ENCODE measurements at places on chromosomes 1 and 21.
A peak's percentile ranks its signal among the peaks of the same experiment; 100 is the strongest.

DNA sequence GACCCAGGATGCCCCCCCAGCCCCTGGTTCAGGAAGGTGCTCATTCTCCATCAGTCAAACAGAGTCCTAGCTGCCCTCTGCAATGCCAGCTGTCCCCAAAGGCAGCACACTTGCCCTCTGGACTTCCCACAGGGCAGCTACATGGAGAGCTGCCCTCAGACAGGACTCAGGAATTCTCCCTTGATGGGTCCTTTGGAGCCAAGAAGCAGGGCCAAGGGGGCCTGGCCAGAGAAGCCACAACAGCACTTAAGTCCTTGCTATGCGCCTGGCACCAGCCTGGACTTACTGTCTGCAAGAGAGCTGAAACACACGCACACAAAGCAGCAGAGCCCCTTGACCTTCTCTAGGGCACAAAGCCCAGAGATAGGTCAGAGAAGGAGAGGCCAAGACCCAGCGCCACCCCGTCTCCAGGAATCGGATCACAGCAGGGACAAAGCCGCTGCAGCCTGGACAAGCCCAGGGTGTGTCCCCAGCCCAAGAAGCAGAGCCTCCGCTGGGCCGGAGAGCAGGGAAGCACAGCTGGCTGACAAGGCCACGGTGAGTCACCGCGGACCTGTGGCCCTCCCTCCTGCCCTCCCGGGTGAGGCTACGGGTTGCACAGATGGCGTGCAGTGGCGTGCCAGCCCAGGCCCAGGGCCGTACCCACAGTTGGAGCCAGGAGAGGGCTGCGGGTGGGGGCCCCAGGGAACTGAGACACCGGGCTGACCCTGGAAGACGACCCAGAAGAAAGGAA, 1.7 kb downstream of the WNT9A start:
- no peak for DNase-seq

DNA sequence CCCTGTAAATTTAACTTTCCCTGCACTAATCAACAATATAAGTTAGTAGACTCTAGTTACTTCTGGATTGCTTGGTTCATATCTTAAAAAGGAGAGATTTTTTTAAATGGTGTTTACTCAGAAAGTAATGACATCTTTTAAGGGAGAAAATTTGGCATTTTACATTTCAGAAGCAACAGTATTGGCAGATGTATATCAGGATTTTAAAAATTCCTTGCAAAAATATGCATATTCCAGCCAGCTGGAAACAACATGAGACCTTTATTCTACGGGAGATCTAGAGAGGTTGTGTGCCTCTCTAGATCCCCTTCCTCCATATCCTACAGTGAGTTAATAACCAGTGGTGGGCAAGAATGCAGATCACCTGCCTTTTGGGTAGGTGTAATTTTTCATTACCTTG, 848.2 kb downstream of the USP25 start:
- no peak for DNase-seq

- DNase-seq: peak; percentile 26
Measured at GRCh38 chr1:181179987-181180365, 91.5 kb downstream of the IER5 start.

GRCh38 chr1:90993245-90993644, 28.6 kb downstream of the ZNF644 start:
- DNase-seq: no peak

GRCh38 chr1:5885471-5886139, 106.6 kb downstream of the NPHP4 start:
- no peak for DNase-seq

- DNase-seq: peak; percentile 50
Measured at GRCh38 chr1:58781541-58782177, 2.2 kb downstream of the JUN start.

DNA sequence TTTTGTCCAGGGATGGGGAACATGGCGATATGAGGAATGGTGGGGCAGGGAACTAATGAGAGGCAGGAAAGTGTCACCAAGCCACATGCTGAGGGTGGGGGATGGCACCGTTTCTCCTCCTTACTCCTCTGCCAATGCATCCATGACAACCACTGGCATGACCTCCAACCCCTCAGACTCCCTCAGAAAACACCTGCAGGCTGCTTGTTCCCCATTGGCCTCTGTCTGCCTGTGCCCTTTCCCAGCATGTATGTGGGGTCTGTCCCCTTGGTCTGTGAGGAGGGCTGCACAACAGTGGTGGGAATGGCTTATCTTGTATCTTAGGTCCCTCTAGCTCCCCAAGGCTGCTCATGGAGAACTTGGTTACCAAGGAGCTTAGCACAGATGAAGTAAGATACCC, 137.2 kb upstream of the NGF start:
- DNase-seq: no peak

DNA sequence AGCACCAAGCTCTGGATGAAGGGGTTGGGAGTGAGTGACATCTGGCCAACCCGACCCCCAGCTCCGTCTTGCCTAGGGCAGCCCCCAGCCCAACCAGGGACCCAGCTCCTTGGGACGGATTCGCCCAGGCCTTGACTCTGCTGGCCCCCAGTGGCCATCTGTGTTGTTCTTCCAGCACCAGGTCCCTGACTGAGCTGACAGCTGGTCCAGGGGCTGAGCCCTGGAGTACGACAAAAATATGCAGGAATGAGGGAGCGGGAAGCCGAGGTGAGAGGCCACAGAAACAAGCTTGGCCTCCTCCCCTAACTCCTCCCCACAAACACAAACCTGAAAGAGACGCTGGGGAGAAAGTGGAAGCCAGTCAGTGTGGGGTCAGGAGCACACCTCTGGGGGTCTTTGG, 55.0 kb upstream of the PAX7 start:
- DNase-seq: peak; percentile 40

GRCh38 chr1:25118546-25118945, 113.8 kb downstream of the SYF2 start:
- DNase-seq: no peak

DNA sequence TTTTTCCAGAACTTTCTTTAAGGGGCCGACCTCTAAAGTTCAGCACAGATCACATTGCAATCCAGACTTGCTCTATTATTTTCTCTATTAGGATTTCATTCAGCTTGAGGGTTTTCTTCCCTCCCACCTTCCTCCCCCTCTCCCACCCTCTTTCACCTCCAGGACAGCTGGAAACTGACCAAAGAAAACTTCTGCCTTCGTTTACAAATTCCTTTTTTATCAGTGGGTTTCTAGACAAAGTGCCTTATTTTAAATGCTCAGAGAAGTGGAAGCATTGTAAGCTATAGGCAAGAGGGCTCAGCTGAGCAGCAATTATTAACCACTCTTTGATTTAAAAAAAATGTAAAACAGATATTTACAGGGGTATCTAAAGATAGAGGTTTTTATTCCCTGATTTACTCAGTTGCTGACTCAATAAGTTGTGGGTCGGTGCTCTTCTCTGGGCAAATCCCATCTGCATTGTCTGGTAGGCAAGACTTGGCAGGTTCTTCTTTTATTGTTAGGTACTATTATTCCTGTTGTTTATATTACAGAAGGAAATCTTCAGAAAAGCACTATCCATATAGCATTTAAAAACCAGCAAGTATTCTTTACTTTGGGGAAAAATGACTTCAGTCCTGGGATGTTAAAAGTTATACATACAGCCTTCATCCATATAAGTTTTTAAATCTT, 277.0 kb upstream of the C1orf105 start:
- no peak for DNase-seq

DNA sequence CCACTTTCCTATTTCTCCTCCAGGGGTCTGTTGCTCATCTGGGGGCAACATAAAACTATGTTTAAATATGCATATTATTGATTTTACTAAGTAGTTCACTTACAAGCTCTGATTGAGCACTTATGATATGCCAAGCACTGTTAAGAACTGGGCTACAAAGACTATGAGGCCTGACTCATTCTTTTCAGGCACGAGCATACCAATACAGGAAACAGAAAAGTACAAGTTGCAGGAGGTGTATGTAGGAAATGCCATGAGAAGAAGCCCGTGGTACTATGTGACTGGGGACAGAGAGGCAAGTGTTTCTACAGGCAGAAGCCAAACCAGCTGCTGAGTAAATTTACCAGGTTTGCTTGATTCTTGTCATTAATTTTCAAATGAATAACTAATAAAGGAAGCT, 120.4 kb upstream of the PTGFR start:
- DNase-seq: no peak

- DNase-seq: no peak
Measured at GRCh38 chr1:46086576-46086975, 45.9 kb downstream of the PIK3R3 start.

GRCh38 chr1:180614730-180615129, 17.1 kb upstream of the XPR1 start:
- no peak for DNase-seq

DNA sequence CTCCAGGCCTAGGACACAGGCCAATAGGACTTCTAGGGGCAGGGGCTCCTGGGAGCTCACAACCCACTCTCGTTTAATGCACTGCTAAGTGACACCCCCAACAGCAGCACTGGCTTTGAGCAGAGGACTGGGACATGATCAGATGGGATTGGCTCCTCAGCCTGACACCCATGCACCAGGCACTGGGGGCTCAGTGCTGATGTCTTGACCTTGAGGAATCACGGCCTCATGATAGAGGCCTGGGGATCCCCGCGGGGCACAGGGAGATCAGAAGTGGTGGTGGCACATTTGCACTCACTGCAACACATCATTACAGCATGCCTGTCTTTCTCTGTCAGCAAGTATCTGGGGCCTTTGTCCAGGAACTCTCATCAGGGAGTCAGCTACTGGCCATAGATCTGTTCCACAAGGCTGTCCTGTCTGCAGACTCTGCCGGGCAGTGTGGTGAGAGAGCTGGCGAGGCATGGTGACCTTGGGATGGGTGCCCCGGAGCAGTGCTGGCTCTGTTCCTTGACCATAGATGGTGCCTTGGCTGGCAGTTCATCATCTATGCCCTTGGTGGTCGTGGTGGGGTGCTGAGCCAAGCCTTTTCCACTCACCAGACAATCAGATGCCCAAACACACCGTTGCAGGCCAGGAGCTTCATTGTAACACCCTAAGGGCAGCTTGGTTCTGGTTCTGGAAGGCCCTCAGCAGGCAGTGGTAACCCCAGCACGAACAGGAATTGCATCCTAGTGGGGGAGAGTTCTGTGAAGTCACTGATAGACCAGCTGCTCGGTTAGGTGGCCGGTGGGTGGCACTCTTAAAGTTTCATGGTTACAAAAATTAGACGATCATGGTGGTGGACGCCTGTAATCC, 22.2 kb upstream of the PARP1 start:
- DNase-seq: no peak

DNA sequence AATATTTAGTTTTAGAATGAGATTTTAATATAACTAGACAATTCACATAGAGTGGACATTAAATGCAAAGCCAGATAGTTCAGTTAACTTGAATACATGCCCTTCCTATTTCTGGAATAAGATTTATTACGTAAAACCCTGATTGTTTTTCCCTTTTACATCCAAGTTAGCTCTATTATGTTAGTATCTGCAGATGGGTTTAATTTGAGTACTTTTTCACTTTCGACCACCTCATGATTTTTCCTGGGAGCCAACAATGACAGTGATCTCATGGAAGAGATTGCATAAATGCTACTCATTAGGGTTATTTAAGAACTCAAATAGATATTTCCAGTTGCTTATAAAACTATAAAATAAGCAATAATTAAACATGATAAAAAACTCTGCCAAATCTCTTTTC, 199.4 kb upstream of the PTGFR start:
- DNase-seq: peak; percentile 45

GRCh38 chr1:182662121-182662890, 22.1 kb downstream of the RGS8 start:
- no peak for DNase-seq

- no peak for DNase-seq
Measured at GRCh38 chr1:113593550-113594297, 165.6 kb downstream of the PHTF1 start.

GRCh38 chr1:61424382-61424781, 300.6 kb downstream of the TM2D1 start:
- DNase-seq: no peak

- no peak for DNase-seq
Measured at GRCh38 chr21:41707960-41708330, 58.9 kb downstream of the RIPK4 start.

GRCh38 chr21:43790010-43790524, 690 bp downstream of the RRP1 start:
- DNase-seq: no peak

- DNase-seq: no peak
Measured at GRCh38 chr1:198072177-198072576, 84.6 kb upstream of the NEK7 start.

DNA sequence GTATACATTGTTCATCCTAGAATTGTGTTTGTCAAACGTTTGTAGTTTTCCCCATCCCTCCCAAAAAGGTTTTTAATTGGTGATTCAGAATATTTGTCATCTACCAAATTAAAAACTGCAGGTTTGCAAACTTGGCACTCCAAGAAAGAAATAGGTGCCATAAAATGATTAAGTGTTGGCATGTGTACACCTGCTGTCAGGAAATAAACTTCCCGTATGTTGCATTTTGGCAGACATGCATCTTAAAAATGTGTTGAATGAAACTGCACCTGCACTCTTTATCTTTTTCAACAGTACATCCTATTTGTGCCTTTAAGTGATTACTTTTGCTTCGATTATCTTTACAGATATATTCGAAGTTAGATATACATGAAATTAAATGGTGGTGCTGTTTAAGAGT, 7.3 kb downstream of the B3GALT2 start:
- no peak for DNase-seq

DNA sequence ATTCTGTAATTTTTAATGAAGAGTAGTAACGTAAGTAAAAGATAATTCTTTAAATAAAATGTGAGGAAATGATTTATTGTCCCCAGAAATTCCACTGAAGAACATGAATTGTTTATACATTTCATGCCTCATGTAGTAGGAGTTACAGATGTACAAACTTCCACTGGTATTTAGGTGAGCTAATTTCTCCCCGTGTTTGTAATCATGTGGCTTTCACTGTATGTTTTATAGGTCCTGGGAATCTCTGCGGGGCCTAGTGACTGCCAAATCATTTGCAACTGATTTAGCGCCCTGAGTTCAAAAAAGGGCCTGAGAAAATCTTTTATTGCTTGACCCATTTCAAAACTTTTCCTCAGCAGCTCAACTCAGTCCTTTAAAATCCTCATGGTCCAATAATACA, 30.5 kb upstream of the FASLG start:
- no peak for DNase-seq

DNA sequence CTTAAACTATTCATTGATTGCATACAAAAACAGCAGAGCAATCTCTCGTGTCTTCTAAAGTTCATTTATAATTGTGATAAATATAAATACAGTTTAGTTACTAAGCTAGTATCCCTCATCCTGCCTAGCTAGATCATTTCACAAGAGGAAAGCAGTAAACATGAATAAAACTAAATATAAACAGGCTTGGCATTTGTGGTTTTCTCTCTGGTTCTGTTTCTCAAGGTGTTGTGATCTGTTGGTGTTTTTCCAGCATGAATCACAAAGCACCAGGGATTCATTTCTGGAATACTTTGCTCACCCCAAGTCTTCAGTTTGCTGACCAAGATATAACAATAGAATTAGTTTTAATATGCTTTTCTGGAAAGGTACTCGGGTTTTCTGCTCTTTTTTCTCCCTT, 32.7 kb upstream of the GLIS1 start:
- DNase-seq: no peak

GRCh38 chr1:111603979-111604378, 15.6 kb upstream of the RAP1A start:
- DNase-seq: no peak

All from tibial nerve (tissue), 4 donors.